Glomerular endothelial cell (primary cell): ENCODE measurements at places on chromosomes 3 and 15. TPM values are rescaled to one million over a fixed set of nuclear protein-coding genes. Genes with fewer than 3 reads are reported as not detected.

DNA sequence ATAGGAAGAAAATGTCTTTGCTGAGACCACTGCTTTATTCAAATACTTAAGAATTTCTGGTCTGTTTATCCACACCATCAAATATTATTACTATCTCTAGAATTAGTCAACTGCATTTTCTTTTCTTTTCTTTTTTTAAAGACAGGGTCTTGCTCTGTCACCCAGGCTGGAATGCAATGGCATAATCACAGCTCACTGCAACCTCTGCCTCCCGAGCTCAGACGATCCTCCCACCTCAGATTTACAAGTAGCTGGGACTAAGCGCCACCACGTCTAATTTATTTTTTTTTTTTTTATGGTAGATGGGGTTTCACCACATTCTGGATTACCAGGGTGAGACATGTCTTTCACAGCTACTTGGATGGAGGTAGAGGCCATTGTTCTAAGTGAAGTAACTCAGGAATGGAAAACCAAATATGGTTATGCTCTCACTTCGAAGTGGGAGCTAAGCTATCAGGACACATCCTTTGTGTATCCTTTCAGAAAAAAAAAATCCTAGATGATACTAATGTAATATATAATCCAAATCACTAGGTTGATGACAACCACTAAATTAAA is 52.8 kb downstream of the STAG1 start:
- DNase-seq, result no peak

- no peak for DNase-seq
Measured at GRCh38 chr3:24722087-24722486, 227.4 kb upstream of the THRB start.

GRCh38 chr3:13281507-13282357 is 138.4 kb downstream of the NUP210 start:
- no peak for DNase-seq

GRCh38 chr15:28107111-28107903 is 8.2 kb upstream of the OCA2 start:
- no peak for DNase-seq

The TM6SF1 gene
- total RNA-seq, result 23.0 and 38.0 TPM in 2 replicates
